ENCODE measurements at places on chromosomes 5 and 9.

DNA sequence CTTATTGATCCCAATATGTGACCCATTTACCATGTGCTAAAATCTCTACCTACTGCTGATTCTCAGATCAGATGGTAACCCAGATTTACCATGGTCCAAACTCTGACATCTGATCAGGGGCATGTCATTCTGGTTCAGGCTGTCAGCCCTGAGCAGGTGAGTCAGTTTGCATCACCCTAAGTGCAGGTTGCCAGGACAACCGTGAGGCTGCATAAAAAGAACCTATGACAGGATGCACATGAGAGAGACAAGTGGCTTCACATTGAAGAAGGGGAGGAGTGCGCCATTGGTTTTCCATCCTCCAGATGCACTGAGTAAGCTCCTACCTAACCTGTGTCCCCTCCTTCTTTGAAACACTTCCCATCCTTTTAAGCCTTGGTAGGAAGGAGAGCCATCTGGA, 801 bp upstream of the PRSS3 start:
- DNase-seq = no peak

GRCh38 chr5:139882316-139882715, 86.7 kb downstream of the PSD2 start:
- no peak for DNase-seq

GRCh38 chr9:16870596-16871335, at the start of gene BNC2:
BNC2 (minus strand) TSS chr9:16870670; CDS start chr9:16870648, 22 bp downstream.
- no peak for DNase-seq

DNA sequence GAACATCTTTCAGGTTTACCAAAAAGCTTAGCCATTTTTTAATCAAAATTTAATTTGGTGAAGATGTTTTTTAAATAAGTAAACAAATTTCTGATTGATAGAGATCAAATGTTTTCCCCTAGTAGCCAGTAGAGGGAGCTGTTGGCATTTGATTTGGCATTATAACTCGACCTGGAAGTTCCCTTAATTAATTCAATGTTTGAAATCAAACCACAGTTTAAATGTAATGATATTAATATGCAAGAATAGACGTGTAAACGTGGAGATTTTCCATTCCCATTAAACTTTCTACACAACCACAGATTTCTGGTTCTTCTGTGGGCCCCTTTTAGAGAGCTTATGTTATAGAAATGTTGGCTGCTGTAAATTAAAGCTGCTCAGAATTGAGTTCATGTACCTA, 148.1 kb upstream of the MPDZ start:
- DNase-seq = no peak

Data from activated CD8-positive, alpha-beta memory T cell treated with anti-CD3 and anti-CD28 coated beads, Interleukin-2, amount 50 U/mL, for 48 hours (primary cell).